T-helper 17 cell (primary cell): ENCODE measurements at places on chromosomes 1 and 21. TPM values are rescaled to one million over a fixed set of nuclear protein-coding genes. Genes with fewer than 3 reads are reported as not detected.
A peak's percentile ranks its signal among the peaks of the same experiment; 100 is the strongest.

DNA sequence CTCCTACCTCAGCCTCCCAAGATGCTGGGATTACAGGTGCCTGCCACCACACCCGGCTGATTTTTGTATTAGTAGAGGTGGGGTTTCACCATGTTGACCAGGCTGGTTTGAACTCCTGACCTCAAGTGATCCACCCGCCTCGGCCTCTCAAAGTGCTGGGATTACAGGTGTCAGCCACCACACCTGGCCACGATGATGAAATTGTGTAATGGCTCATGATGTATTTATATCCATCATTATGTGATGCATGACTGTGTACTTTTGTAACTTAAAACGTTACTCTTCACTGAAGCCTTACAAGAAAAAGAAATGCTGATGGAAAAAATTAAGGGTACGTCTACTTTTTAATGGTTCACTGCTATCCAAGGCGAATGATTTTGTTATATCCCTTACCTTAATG lies 7.5 kb downstream of the TARDBP start:
- H3K36me3 ChIP-seq, result peaks cover 11% of the 10 kb centered on the region
- no peaks in the 10 kb centered on the region for H3K27me3 ChIP-seq
- H3K4me3 ChIP-seq, result no peak overlapping the region
- H3K4me1 ChIP-seq, result peaks cover 31% of the 10 kb centered on the region
- no peak for DNase-seq
- peak overlapping the region; percentile 75 for H3K27ac ChIP-seq

DNA sequence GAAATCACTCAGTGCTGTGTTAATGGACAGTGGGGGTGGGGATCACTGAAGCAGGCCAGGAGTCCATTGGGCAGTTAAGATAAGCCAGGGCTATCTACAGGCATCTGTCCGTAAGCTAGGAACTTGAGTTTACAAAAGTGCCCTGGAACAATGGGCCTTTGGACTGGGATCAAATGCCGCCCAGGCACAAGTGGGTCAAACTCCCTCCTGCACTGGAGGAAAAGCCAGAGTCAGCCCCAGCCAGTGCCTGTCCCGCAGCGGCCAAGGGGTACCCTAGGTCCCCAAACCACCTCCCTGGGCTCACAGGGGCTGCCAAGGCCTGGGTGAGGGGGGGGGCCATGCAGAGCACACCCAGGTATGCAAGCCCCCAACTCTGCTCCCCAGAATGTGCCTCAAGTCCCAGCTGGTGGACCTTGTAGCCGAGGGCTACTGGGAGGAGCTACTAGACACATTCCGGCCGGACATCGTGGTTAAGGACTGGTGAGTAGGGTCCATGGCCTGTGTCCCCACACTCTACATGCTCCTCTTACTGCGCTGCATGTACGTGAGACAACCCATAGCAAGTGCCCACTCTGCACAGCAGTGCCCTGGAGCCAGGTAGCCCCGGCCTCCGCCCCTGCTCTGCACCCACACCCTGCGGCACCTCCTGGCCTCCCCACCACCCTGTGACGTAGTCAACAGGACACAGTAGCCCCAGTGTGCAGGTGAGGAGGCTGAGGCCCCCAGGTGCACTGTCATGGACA lies 7.7 kb downstream of the FBXO6 start:
- peaks cover 2% of the 10 kb centered on the region for H3K4me1 ChIP-seq
- no peak overlapping the region for H3K4me3 ChIP-seq
- no peak overlapping the region for H3K27ac ChIP-seq
- DNase-seq, result no peak
- H3K27me3 ChIP-seq, result no peaks in the 10 kb centered on the region
- H3K36me3 ChIP-seq, result no peaks in the 10 kb centered on the region

DNA sequence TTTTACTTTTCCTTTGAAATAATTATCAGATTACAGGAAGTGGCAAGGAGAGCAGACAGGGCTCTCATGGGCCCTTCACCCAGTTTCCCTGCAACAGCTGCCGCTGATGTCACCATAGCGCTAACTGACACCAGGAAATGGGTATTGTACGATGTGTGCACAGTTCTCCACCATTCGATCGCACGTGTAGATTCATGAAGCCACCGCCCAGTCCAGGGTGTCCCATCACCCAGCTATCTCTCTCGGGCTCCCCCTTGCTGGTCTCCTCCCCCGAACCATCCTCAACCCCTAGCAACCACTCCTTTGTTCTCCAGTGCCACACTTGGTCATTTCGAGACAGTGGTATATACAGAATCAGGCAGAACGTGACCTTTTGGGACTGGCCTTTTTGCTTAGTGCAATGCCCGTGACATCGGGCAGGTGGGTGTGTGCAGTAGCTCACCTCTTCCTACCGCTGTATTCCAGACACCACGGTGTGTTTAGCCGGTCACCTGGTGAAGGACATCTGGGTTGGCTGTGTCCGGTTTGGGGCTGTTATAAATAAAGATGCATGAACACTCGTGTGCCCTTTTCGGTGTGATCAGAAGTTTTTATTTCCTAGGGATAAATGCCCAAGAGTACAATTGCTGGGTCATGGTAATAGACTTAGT lies 118.4 kb downstream of the CRYAA start:
- H3K4me1 ChIP-seq, result no peaks in the 10 kb centered on the region
- no peak for DNase-seq
- H3K27ac ChIP-seq, result no peak overlapping the region
- H3K27me3 ChIP-seq, result no peaks in the 10 kb centered on the region
- H3K4me3 ChIP-seq, result no peak overlapping the region
- H3K36me3 ChIP-seq, result no peaks in the 10 kb centered on the region

GRCh38 chr1:227741166-227741870 lies 6.1 kb downstream of the SNAP47 start:
- DNase-seq, result no peak
- no peak overlapping the region for H3K4me3 ChIP-seq
- peak overlapping the region; percentile 75 for H3K27ac ChIP-seq
- H3K36me3 ChIP-seq, result peaks cover 2% of the 10 kb centered on the region
- peaks cover 56% of the 10 kb centered on the region for H3K4me1 ChIP-seq

GRCh38 chr1:22118291-22118992 lies 24.5 kb downstream of the WNT4 start:
- DNase-seq, result no peak
- H3K27ac ChIP-seq, result peak overlapping the region; percentile 43
- H3K4me3 ChIP-seq, result no peak overlapping the region

DNA sequence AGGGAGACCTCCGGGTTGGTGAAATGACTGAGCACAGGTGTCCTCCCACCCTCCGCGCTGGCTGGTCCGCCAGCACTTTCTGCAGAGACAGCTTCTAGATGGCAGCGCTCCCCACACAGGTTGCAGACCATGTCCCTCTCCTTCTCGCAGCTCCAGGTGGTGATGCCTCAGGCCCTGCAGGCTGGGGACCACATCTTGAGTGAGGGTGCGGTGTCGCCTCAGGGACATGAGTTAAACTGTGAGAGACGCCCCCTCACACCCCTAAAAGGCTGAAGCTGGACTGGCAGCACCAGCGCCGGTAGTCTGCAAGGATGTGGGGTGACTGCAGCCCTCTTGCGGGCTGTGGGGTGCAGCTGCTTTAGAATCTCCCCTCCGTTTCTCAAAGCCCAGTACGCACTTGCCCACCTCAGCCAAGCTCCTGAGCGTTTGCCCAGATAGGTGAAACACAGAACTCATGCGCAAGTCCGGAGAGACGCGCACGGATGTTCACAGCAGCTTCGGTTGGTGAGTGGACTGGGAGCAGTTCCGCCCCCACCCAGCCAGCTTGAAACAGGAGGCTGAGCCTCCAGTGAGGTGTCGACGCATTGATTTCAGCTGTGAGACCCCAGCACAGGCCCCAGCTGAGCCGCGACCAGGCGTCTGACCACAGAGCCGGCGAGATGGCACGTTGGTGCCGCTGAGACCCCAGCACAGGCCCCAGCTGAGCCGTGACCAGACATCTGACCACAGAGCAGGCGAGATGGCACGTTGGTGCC lies 28.6 kb downstream of the COL6A1 start:
- no peaks in the 10 kb centered on the region for H3K4me1 ChIP-seq
- H3K4me3 ChIP-seq, result no peak overlapping the region
- peaks cover 14% of the 10 kb centered on the region for H3K27me3 ChIP-seq
- H3K36me3 ChIP-seq, result peaks cover 2% of the 10 kb centered on the region
- H3K27ac ChIP-seq, result no peak overlapping the region

DNA sequence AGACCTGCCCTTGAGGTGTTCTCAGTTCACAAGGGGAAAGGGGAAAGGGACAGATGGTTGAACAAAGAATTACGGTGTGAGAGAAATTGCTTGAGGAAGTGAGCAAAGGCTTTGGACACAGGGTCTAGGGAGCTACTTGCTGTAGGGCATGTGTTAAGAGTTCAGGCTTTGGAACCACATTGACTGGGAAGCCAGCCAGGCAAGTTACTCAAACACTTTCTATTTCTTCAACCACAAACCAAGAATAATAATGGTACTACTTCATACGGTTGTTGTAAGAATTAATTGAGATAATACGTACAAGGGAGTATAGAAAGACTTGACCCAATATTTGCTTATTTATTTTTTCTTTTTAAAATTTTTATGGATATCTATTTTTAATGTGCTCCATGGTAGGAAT lies 26.6 kb downstream of the AK4 start:
- no peak for DNase-seq
- no peak overlapping the region for H3K4me3 ChIP-seq
- no peaks in the 10 kb centered on the region for H3K4me1 ChIP-seq
- no peak overlapping the region for H3K27ac ChIP-seq

DNA sequence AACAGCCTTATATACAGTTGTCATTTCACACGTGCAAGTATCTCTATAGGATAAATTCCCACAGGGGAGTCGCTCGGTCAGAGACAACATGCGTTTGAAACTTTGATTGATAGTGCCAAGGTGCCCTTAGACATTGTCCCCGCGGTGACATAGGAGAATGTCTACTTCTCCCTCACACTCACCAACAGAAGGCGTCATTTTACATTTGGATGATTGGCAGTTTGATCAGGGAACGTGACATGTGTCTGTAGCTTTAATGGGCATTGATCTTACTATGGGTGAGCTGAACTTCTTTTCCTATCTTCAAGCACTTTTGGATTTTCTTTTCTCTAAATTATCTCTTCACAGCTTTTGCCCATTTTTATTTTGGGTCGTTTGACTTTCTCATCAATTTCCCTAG lies 42.6 kb upstream of the PAX7 start:
- H3K36me3 ChIP-seq, result peaks cover 2% of the 10 kb centered on the region
- no peaks in the 10 kb centered on the region for H3K4me1 ChIP-seq
- DNase-seq, result no peak
- H3K4me3 ChIP-seq, result no peak overlapping the region
- H3K27me3 ChIP-seq, result peaks cover 72% of the 10 kb centered on the region

- DNase-seq, result no peak
- H3K27ac ChIP-seq, result no peak overlapping the region
- no peaks in the 10 kb centered on the region for H3K36me3 ChIP-seq
- no peaks in the 10 kb centered on the region for H3K27me3 ChIP-seq
These were observed 720.7 kb upstream of the CXADR start for GRCh38 chr21:16792101-16792500.

DNA sequence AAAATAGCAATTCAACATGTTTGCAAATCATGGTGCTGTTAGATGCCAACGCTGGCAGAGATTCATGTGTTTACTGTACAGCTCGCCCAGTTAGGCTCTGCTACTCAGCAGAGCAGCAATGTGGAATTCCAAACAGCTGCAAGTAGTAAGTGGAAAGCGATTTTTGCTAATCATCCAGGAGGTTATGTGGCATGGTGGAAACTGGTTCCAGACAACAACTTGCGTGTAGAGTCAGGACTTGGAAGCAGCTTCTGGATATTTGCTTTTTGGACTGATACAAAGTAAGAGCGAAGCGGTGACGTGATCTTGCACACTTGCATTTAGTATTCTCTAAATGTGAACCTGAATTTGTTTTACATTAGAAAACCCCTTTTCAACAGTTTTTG lies 27.1 kb upstream of the HHAT start:
- peaks cover 49% of the 10 kb centered on the region for H3K27me3 ChIP-seq
- H3K27ac ChIP-seq, result no peak overlapping the region
- H3K4me1 ChIP-seq, result no peaks in the 10 kb centered on the region

- no peak overlapping the region for H3K4me3 ChIP-seq
- no peaks in the 10 kb centered on the region for H3K4me1 ChIP-seq
- H3K27me3 ChIP-seq, result no peaks in the 10 kb centered on the region
- H3K27ac ChIP-seq, result no peak overlapping the region
These were observed 576.5 kb upstream of the ADGRL2 start for GRCh38 chr1:81224222-81224621.

DNA sequence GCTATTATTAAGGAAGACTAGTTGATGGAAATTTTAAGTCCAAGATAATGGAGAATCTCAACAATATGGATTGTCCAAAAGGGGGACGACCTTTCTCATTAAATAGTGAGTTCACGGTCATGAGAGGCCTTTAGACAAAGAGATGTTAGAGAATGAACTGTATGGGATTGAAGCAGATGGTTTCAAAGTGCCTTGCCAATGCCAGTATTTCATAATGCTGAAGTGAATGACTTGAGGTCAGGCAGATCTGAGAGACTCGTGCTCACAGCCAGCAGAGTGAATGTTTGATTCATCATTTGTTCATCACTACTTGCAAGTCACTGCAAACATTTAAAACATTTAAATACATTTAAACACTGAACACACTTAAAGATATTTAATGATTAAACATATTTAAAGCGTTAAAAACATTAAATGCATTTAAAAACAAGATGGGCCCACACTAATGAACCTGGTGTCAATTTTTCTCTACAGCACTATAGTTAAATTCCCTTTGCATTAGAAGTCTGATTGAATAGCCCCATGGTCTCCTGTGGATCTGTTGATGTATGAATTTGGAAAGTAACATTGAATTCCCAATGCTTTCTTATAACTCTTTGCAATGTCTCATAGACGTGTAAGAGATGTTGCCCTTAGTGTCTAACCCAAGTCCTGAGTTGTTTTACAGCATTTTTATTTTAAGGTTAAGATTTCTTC lies 80.7 kb downstream of the TGFB2 start:
- H3K4me1 ChIP-seq, result no peaks in the 10 kb centered on the region
- H3K27me3 ChIP-seq, result peaks cover 12% of the 10 kb centered on the region
- H3K4me3 ChIP-seq, result no peak overlapping the region

DNA sequence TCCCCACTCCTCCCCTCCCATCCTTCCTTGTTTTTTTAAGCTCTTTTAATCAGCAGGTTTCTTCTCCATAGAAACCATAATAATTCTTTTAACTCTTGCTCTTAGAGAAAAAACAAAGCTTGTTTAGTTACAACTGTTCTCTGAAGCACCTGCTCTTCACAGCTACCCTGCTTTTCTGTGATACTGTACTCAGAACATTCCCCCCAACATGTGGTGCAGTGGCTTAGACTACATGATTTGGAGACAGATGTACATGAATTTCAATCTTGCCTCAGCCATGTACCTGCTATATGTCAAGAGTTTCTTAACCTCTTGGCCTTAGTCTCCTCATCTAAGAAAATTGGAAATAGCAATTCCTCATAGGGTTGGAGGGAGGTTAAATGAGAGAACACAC lies 33.5 kb downstream of the LAMC2 start:
- H3K27me3 ChIP-seq, result peaks cover 22% of the 10 kb centered on the region
- peaks cover 2% of the 10 kb centered on the region for H3K36me3 ChIP-seq

GRCh38 chr1:116808200-116808847 lies 54.1 kb downstream of the CD2 start:
- no peak for DNase-seq
- no peaks in the 10 kb centered on the region for H3K36me3 ChIP-seq
- H3K27ac ChIP-seq, result peak overlapping the region; percentile 100
- peaks cover 60% of the 10 kb centered on the region for H3K4me1 ChIP-seq

GRCh38 chr1:86516335-86516734 lies 30.5 kb upstream of the CLCA4 start:
- no peaks in the 10 kb centered on the region for H3K27me3 ChIP-seq
- H3K4me1 ChIP-seq, result peaks cover 2% of the 10 kb centered on the region
- H3K27ac ChIP-seq, result no peak overlapping the region
- no peaks in the 10 kb centered on the region for H3K36me3 ChIP-seq
- no peak overlapping the region for H3K4me3 ChIP-seq

Gene MSH4
- total RNA-seq, result 0.26 TPM

Gene SLX9
- total RNA-seq, result 14.0 TPM

Gene SLAMF9
- not detected for total RNA-seq

Gene PHTF1
- total RNA-seq, result 14.7 TPM

Gene RCOR3
- total RNA-seq, result 64.0 TPM

Gene RTCA
- total RNA-seq, result 44.4 TPM

Gene LY9
- 96.6 TPM for total RNA-seq

Gene CDK18
- total RNA-seq, result 0.94 TPM

Gene SH2D1B
- 0.22 TPM for total RNA-seq

Gene CASQ2
- not detected for total RNA-seq
